ENCODE measurements at places on chromosomes 16 and 17. TPM values are rescaled to one million over a fixed set of nuclear protein-coding genes. Genes with fewer than 3 reads are reported as not detected.

The RHBDF1 gene
- total RNA-seq, result 41.6 TPM

The C17orf67 gene
- total RNA-seq, result 0.71 TPM

The TVP23A gene
- not detected for total RNA-seq

The PRSS27 gene
- total RNA-seq, result 0.74 TPM

The FTSJ3 gene
- 54.5 TPM for total RNA-seq

The PDE6G gene
- total RNA-seq, result 0.65 TPM

All from smooth muscle cell of bladder (primary cell).